NCI-H510A (cell line): ENCODE measurements at places on chromosomes 2 and 18.

DNA sequence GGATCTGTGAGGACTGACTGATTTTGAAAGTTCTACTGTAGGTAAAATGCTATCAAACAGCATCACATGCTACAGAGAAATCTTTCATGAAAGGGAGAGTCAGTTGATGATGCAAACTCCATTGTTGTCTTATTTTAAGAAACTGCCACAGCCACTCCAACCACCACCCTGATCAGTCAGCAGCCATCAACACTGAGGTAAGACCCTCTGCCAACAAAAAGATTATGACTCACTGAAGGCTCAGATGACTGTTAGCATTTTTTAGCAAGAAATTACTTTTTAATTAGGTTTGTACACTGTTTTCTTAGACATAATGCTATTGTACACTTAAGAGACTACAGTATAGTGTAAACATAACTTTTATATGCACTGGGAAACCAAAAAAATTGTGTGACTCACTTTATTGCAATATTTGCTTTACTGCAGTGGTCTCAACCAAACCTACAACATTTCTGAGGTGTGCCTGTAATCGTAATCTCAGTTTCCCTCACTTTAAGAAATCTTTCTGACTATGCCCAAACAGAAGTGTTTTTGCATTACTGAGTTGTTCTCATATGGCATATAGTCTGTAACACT is 42.8 kb downstream of the METTL8 start:
- DNase-seq, result no peak

DNA sequence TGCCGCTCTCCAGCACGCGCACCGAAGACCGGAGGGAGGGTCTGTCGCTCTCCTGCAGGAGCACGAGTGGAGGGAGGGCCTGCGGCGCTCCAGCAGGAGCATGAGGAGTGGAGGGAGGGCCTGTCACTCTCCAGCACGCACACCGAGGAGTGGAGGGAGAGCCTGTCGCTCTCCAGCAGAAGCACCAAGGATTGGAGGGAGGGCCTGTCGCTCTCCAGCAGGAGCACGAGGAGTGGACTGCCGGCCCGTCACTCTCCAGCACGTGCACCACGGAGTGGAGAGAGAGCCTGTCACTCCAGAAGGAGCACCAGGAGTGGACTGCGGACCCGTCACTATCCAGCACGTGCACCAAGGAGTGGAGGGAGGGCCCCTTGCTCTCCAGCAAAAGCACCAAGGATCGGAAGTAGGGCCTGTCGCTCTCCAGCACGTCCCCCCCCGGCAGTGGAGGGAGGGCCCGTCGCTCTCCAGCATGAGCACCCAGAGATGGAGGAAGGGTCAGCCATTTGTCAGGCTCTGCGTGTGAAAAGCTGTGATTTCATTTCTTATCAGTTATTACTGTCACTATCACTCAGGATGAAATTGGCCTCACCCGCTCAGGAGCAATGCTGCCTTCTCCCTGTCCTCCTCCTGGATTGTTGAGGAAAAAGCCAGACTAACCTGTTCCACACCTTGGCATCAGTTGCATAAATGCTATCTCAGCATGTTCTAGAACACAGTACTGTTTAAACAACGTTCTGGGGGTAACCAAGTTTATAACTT is 35.9 kb downstream of the ADI1 start:
- peak; percentile 78 for DNase-seq

- no peak for DNase-seq
These were observed 113.4 kb upstream of the WDSUB1 start for GRCh38 chr2:159399716-159400415.

- DNase-seq, result no peak
These were observed 100.2 kb downstream of the GYPC start for GRCh38 chr2:126756125-126756524.

DNA sequence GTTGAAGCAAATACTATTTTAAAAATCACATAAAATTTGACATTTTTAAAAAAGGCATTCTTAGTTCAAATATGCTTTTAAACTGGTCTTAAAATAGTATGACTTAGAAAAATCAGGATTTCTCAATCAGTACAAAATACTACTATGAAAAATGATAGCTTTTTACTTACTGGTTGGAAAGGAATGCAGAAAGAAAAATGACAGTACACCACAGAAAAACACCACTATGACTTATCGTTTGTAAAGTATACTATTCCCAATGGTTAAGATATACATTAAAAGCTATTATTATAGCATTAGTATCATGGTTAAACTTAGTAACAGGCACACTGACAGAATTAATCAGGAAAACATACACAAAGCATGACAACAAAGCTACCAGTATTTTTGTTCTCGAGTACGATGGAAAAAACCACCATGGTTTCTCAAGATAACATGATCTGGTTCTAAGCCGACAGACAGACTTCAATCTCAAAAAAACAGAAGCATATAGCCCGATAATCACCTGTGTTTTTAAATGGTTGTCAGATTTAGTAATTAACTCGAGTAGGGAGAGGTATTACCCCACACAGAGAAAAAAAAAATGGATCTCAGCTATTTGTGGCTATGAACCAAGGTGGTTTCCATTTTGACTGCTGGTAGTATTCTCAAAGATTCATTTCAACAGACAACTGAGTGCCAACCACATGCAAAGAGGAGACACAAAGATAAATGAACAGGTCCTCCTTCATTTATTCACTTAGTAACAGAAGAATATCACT is 39.1 kb downstream of the CUL3 start:
- DNase-seq, result no peak
